Naive thymus-derived CD8-positive, alpha-beta T cell (primary cell): ENCODE measurements at places on chromosomes 3 and 15.

- no peak for DNase-seq
Measured at GRCh38 chr3:176969506-176969905, 227.8 kb downstream of the TBL1XR1 start.

GRCh38 chr15:84598250-84598649, 2.6 kb upstream of the ZSCAN2 start:
- DNase-seq: peak; percentile 76

DNA sequence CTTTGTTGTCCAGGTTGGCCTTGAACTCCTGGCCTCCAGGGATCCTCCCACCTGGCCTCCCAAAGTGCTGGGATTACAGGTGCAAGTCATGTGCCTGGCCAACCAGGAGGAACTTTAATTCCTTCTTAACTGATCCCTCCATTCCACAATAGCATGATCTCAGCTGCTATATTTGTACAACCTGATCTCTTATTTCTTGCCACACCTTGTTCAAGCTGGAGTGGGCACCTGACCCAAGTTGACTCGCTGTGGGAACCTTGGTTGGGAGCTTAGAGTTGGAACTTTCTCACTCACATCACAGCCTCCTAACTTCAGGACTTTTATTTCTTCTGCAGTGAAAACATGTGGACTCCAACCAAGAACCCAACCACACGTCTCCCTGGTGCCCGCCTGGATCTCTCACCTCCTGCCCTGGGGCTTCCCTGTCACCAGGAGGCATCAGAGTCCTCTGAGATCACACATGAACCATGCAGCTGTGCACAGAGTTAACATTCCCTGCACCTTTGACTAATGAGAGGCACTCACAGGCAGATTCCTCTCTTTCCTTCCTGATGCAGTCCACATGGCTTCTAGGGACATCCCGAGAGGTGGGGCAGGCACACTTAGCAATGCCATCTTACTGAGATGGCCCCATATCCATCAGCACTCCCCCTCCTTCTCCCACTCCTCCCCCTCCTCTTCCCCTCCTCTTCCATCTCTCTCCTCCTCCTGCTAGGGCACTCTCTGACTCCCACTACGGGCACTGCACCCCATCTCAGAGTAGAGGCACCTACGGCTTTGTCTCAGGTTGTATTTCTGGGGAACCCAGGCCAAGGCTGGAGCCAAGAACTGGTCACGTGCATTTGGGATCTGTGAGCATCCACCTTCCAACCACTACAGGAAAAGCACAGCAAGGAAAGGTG, 9.7 kb upstream of the CYFIP1 start:
- no peak for DNase-seq

- DNase-seq: no peak
Measured at GRCh38 chr15:69583626-69584025, 131.0 kb downstream of the RPLP1 start.

- no peak for DNase-seq
Measured at GRCh38 chr15:62136911-62137865, 27.9 kb downstream of the C2CD4B start.

DNA sequence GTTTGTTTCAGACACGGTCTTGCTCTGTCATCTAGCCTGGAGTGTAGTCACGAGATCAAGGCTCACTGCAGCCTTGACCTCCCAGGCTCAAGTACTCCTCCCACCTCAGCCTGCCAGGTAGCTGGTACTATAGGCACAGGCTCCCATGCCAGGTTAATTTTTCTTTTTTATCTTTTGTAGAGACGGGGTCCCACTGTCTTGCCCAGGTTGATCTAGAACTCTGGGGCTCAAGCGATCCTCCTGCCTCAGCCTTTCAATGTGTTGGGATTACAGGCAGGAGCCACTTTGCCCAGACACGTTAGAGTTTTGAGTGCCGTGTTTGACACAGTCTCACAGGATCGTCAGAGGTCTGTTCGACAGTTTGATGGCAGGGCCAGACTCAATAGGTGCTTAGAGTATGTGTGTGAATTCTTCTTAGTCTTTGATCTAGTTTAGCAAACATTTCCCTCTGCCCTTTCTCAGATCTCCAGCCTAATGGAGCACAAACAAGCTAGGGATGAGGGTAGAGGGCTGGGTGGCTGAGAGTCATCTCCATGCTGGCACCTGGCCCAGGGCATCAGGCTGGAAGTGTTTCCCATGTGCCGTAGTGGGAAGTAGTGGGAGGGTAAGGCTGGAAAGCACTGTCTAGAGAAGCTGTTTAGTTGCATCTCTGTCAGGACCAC, 66.1 kb upstream of the DLG1 start:
- no peak for DNase-seq

- DNase-seq: no peak
Measured at GRCh38 chr15:98799461-98800390, 151.4 kb downstream of the IGF1R start.

GRCh38 chr3:189502256-189502655, 128.9 kb upstream of the TP63 start:
- no peak for DNase-seq

DNA sequence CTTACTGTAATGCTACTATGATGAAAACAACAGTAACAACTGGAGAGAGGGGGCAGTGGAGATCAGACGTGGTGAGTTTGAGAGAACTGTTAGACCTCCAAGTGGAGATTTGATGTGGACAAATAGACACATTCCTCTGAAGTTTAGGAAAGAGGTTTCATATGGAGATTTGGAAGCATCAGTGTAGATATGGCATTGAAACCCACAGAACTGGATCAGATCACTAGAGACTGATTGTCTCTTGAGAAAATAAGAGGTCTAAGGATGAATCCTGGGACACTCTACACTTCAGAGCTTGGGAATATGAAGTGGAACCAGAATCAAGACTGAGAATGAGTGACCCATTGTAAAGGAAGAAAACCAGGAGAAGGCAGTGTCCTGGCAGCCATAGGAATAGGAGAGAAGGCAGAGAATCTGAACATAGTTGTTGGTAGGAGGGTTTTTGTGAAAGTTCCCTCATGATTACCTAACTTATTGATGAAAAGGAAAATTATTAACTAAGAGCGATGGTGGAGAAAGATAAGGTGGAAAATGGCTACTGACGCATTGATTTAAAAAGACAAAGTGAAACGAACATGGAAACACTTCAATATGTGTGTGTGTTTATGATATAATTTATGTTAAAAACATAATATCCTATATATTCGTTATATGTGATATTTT, 29.7 kb upstream of the PYDC2 start:
- DNase-seq: no peak

GRCh38 chr3:188664795-188665194, 507.0 kb upstream of the TPRG1 start:
- no peak for DNase-seq

- DNase-seq: no peak
Measured at GRCh38 chr3:55501905-55502304, 14.8 kb upstream of the WNT5A start.
